OCI-M1 (cell line): ENCODE measurements at places on chromosomes 3 and 15.

- DNase-seq = no peak
Measured at GRCh38 chr3:110579840-110580550, 491.6 kb upstream of the NECTIN3 start.

- no peak for DNase-seq
Measured at GRCh38 chr3:24046214-24046613, 101.1 kb downstream of the NR1D2 start.

DNA sequence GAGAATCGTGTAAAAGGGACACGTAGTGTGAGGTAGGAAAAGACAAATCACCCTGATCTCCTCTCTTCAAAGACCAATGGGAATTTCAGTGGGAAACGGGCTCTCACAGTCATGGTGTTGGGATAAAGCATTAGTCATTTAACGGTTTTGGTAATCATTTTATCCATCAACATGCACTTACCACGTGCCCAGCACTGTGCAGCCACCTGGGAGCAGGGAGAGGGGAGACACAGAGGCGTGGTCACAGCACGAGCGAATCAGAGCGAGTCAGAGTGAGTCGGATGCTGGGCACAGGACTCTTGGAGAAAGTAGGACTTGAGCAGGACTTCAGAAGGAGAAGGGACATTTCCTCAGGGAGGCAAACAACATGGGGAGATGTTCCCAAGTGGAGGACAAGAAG is 130.8 kb downstream of the MINAR1 start:
- DNase-seq = no peak

DNA sequence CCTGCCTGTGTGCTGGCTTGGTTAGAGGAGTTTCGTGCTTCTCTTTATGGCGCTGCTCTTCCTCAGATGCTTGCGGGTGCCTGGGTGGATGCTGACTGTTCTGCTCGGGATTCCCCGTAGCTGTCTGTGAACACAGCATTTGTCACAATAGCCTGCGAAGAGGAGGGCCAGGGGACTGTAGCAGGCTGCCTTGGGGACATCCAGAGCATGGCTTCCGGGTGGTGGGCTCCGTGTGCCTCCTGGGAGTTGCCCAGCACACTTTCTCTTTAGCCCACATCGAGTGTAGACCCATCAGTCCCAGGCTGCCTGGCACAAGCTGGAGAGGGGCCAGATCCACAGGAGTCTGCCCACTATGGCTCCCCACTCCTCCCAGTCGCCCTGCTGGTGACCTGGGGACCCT is 22.4 kb downstream of the LRRK1 start:
- no peak for DNase-seq

DNA sequence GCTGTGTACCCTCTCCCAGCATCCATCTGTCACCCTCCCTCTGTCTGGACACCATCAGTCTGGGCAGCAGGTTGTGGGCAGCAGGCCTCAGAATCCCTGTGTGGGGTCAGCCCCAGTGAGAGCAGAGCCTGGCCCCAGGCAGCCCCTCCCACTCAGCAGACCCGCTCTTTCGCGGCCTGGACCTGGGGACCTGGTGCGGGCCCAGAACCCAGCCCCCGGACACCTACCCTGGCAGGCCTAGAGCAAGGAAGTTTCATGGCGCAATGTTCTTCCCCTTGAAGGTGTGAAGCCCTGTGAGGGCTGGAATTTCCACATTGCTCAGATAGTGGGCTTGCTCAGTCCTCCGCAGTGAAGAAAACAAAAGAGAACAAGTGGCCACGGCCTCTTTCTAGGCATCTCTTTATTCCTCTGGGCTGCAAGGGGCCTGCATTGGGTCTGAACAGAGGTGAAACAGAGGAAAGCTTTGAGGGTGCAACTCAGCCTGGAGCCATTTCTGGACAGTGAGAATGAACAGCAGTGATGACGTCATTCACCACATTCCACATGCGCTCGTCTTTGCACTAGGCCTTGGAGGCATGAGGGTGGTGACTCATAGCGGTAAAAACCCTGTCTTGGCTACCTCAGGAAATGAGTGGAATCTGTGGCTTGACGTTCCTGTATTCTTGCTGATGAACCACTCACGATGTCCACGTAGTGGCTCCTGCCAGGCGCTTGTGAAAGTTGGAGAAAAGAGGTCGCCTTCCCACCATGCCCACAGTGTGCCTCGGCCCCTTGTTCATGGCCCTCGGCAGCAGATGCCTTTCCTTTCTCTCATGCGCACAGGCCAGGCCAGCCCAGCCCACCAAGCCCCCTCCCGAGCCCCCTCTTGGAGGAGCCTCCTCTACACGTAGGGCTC is 66.1 kb downstream of the SLC30A4 start:
- DNase-seq = peak; percentile 52

GRCh38 chr15:89504166-89504565 is 7.8 kb upstream of the RHCG start:
- DNase-seq = no peak

DNA sequence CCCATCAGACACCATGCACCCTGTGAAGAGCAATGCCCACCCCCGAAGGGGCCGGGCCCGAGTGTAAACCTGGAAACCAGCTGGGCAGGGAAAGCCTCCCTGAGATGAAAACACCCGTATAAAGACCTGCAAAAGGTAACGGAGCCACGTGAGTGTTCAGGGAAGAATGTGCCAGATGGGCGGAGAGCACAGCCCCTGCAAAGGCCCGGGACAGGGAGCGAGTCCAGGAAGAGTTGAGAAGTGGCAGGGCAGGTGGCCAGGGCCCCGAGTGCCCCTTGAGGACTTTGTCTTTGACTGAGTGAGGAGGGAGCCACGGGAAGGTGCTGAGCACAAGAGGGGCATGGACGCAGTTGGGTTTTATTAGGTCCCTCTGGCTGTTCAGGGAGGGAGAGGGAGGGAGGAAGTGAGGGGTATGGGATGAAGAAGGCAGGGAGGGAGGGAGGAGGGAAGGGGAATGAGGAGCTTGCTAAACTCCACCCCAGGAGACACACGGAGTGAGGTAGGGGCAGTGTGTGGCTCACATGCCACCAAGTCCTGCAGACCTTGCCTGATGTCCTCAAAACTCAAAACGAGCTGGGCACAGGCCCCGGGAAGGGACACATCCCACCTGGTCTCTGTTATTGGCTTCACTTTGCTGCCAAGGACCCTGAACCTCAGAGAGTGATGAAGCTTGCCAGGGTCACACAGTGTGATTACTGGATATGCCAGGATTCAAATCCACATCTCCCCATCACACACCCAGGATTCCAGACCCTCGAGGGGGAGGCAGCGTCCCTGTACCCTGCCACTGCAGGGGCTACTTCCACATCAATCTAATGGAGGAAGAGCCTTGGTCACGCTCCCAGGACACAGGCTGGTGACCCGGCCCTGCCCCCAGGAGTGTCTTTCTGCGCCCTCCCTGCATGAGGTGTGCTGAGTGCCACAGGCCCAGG is 49.1 kb upstream of the IQSEC1 start:
- DNase-seq = no peak

DNA sequence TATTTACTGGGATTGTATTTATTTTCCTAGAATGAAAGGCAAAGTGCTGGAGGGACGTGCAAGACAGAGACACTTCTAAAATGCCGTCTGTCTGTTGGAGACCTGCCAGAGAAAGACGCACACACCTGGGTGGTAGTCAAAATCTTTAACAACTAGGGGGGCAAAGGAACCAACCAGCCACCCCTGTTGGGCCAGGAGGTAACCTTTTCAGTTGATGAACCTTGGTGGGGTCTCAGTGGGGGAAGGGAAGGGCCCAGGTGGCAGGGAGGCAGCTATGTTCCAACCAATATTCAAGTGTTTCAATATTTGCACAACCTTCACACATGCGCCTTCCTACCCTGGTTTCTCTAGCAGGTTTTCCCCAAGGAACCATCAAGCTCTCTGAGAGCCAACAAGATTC is 99.0 kb downstream of the MEGF11 start:
- no peak for DNase-seq

- peak; percentile 22 for DNase-seq
Measured at GRCh38 chr15:58924327-58924726, 9.2 kb downstream of the SLTM start.

DNA sequence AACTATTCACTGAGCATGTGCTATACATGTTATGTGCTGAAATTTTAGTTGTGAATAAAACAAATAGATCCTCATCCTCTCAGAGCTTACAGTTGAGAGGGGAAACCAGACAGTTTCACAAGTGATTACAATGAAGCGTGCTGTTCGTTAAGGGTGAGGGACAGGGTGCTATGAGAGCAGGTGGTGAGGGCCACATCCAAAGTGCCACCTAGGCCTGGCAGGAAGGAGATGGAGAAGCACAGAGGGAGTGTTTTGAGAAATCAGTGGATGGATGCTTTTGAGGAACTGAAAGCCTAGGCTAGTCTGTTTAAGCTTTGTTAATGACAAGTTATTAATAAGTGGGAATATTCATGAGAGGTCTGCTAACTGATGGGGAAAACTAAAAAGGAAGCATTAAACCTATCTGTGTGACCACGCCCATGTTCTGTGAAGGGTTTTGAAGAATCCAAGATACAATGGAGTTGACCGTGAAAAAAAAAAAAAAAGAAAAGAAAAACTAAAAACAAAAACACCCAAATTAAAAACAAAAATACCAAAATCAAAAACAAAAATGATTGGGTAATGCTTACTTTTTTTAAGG is 7.3 kb downstream of the MCTP2 start:
- no peak for DNase-seq

- DNase-seq = no peak
Measured at GRCh38 chr3:57682284-57682683, 10.6 kb downstream of the DENND6A start.

- no peak for DNase-seq
Measured at GRCh38 chr3:73215281-73215680, 153.8 kb downstream of the EBLN2 start.
